Renal cortical epithelial cell (primary cell): ENCODE measurements at places on chromosomes 1 and 21. TPM values are rescaled to one million over a fixed set of nuclear protein-coding genes. Genes with fewer than 3 reads are reported as not detected.

DNA sequence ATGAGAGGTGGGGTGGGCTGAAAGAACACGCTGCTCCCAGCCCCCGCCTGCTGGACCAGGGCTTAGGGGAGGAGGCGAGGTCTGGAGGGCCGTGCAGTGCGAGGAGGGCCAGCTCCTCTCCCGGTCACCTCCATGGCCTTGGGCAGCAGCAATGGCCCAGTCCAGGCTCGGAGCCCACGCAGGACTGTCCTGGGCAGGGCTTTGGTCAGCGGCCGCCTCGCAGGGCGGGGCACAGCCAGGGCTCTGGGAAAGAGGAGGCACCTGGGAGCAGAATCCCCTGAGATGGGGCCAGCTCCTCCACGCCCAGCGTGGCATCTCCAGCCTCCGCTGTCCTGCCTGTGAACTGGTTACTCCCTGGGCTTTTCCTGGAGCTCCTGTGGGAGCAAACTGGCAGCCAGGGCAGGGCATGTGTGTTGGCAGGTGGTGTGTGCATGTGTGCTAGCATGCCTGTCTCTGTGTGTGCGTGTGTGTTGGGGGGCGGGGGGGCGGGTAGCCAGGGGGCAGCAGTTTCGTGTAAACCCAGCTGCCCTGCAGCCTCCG, 27.4 kb downstream of the ARHGEF16 start:
- DNase-seq = no peak

- DNase-seq = peak; percentile 90
These were observed 23.9 kb downstream of the GPR161 start for GRCh38 chr1:168112673-168113305.

- DNase-seq = no peak
These were observed 7.2 kb downstream of the CNST start for GRCh38 chr1:246573491-246573890.

DNA sequence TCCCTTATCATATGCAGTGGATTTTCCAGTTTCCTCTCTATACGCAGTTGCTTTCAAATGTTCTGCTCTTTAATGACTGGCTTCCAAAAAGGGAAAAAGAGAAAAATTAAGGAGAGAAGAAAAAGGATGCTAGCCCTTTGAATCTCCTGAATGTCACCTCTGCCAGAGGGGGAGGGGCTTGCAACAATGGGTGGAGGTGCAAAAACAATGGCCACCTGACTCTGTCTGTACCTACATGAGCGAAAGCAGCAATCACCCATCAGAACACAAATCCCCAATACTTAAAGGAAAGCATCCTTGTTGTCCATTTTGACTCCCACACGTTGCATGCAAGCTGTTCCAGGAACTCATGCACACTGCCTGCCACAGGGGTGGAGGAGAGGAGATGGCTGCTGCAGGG, 61.2 kb downstream of the CCDC30 start:
- DNase-seq = no peak

DNA sequence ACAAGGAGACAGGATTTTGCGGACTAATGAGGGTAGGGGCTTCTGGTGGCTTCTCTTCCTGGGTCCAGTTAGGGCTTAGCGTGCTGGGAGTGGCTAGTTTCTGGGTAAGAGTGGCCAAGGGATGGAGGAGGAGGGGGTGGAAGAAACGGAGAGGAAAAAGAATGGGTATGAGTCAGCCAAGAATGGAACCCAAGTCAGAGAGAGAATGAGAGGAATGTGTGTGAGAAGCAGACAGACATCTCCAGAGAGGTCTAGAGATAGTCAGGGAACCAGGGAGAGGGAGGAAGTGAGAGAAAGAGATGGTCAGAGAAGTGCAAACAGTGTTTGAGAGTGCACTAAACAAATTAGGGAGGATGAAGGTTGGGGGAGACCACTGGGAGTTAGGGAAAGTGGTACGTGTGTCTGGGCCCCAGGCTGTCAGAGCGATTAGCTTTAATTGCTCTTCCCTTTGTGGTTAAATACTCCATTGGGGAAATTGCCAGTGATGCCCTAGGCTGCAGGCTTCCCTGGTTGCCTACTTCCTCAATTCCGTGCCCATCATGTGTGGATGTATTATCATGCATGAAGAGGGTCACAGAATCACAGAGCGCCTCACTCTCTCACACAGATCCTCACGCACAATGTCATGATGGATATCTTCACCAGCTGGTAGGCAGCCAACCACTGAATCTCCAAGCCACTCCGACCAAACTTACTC, 1.4 kb downstream of the PEA15 start:
- DNase-seq = peak; percentile 90

DNA sequence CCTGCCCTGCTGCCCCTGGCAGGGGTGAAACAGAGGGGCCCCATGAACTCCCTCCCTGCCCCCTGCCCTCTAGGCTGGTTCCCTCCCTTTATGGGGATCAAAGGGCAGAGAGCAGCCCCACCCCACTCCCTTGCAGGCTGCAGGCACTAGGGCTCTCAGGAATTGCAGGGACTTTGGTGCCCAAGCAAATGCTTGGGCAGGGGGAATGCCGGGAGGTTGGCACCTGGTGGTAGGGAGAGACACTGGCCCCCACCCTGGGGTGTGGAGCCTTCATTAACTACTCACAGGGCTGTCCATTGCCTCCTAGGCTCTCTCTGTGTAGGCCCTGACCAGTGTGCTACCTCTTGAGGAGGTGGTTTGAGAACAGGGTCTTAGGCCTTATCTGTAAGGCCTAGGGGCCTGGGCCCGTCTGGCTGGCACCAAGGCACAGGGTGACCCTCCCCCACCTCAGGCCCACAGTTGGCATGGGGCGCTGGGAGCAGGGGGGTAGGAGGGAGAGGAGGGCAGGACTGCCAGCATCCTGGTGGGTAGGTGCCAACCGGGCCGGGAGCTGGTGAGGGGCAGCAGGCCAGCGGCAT, 4.7 kb downstream of the ZBTB7B start:
- DNase-seq = no peak

GRCh38 chr21:31622397-31622796, 37.1 kb upstream of the SOD1 start:
- no peak for DNase-seq

- DNase-seq = no peak
These were observed 150.3 kb downstream of the HMGB4 start for GRCh38 chr1:34013958-34014737.

- DNase-seq = no peak
These were observed 117.6 kb downstream of the LEPR start for GRCh38 chr1:65538086-65538485.

DNA sequence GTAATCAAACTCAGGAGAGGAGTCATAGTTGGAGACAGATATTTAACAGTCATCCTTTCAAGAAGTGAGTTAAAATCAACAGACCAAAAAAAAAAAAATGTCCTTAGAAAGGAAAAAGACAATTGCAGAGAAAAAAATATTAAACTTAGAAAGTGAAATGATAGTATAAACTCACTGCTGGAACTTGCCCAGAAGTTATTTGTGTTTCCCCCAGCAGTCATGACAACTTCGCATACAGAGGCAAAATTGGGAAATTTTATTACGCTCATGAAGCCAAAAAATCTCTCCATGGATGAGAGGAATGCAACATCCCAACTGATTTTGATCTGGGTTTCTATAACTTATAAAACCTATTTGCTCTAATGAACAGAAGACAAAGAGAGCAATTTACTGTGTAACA, 198.2 kb downstream of the LRRC7 start:
- DNase-seq = no peak

DNA sequence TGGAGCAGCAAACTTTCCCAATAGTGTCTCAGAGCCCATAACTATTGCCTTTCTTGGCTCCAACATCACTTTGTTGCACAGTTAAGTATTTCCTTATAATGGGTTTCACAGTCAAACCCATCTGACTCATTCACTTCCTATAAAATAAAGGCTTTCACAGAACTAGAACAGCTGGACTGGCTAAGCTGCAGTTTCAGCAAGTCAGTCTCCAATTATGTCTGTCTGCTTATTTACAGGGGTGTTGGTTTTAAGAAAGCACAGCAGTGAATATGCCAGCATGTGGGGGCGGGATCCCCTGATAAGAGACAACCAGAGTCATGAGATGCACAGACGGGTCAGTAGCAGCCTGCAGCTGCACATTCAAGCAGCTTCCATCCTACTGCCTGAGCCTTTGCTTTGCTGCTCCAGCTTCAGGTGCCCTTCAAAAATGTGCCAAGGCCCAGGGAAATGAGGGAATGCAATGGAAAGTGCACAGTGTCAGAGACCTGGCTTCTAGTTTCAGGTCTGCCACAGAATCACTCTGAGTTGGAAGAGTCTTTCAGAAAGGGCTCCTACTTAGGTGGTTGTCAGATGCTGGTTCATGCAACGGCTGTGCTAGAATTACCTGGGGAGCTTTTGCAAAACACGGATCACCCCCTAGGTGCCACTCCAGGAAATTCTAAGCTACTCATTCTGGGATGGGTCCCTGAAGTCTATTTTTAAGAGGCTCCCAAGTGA, 24.8 kb downstream of the RNF19B start:
- peak; percentile 86 for DNase-seq

DNA sequence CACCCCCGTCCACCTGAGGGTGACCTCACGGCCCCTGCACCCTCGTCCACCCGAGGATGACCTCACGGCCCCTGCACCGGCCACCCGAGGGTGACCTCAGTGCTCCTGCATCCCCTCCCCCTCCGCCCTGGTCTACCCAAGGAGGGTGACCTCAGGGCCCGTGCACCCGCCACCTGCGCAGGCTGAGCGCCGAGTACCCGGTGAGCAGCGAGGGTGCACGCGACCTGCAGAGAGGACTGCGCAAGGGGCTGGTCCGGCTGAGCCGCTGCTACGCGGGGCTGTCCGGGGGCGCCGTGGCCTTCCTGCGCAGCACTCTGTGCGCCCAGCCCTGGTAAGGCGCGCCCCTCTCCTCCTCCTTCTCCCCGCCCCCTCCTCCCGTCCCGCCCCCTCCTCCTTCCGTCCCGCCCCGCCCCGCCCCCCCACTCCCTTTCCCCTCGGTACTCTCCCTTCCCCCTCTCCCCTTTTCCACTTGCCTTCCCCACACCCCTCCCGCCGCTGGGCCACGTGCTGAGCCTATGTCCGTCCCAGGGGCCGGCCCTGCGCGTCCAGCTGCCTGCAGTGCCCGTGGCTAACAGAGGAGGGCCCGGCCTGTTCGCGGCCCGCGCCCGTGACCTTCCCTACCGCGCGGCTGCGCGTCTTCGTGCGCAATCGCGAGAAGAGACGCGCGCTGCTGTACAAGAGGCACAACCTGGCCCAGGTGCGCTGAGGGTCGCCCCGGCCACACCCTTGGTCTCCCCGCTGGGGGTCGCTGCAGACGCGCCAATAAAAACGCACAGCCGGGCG, 28.4 kb downstream of the TRIM11 start:
- DNase-seq = no peak

DNA sequence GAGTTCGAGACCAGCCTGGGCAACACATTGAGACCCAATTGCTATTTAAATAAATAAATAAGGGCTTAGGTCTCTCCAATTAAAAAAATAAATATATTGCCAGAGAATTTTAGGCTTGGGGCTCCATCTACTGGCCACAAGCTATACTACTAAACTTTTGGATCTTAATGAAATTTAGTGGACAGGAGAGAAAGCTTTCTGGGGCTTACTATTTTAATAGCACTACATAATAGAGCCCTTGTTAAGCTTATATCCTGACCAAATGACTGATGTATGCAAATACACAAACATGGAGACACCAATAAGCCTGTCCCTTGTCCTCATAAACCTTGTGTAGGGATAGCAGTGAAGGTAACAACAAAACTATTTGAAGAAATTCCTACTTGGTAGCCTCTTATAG, 18.4 kb downstream of the CCT3 start:
- peak; percentile 28 for DNase-seq

GRCh38 chr21:18771845-18772380, 368.3 kb upstream of the TMPRSS15 start:
- DNase-seq = no peak

DNA sequence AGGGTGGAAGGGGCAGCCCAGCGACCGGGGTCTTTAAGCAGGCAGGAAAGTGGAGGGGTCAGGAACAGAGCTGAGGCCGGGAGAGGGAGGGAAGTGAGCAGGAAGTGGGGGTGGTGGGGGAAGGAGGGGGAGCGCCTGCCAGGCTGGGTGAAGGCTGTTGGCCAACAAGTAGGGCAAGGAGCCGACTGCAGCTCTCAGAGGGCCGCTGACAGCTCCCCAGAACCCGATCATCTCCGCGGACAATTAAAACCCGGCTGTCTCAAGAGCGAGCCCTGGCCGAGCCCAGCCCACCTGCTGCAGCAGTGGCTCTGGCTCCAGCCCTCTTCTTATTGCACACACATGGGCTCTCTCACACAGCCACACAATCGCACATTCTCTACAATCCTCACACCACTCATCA, 51.6 kb downstream of the GRIK3 start:
- DNase-seq = no peak

Gene SPRR3
- total RNA-seq = not detected in 2 replicates

Gene FCAMR
- total RNA-seq = 0.69 and 3.6 TPM in 2 replicates

Gene C1orf94
- total RNA-seq = not detected in 2 replicates

Gene ZFP69B
- total RNA-seq = 1.2 and 4.9 TPM in 2 replicates
